ENCODE measurements at places on chromosomes 6 and 20. TPM values are rescaled to one million over a fixed set of nuclear protein-coding genes. Genes with fewer than 3 reads are reported as not detected.

GRCh38 chr6:49553384-49553783 lies 2.9 kb downstream of the C6orf141 start:
- no peak overlapping the region for H3K4me3 ChIP-seq
- H3K36me3 ChIP-seq, result no peaks in the 10 kb centered on the region
- DNase-seq, result no peak
- H3K27ac ChIP-seq, result no peak overlapping the region
- H3K27me3 ChIP-seq, result no peaks in the 10 kb centered on the region
- peaks cover 6% of the 10 kb centered on the region for H3K4me1 ChIP-seq

DNA sequence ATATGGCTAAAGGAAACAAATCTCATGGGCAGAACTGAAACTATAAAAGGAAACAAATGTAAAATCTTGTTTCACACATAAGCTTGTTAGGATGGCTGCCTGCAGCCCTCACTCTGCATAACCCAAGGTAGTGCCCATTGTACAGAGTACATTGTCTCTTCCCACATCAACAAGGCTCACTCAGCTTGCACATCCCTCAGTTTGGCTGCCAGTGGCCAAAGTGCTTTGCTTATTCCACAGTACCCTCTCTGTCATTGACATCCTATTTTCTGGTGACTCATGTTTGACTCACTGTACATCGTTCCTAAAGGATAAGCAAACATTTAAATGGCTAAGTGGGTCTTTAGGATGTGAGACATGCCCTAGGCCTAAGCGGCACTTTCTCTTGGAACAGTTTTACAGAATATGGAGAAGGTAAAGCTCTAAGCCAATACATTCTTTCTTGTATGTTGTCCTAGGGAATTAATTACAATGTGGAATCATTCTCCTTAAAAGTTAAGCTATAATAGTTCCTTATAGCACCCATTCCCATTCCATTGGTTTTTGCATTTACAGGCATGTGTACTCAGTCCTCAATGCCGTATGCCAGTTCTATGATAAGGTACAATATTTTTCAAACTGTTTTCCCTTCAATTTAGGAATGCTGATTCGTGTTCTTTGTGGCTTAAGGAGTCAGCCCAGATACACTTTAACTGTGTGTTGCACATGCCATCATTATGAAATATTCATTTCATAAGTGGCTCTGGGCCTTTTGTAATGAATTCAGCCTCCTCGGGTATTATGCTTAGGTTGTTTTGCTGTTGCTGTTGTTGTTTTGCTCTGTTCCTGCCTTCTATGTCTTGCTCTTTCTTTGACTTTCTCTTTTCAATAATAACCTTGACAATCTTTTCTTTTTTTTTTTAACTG lies 5.5 kb downstream of the ANKEF1 start:
- DNase-seq, result no peak
- H3K4me3 ChIP-seq, result no peak overlapping the region
- H3K4me1 ChIP-seq, result no peaks in the 10 kb centered on the region
- no peaks in the 10 kb centered on the region for H3K36me3 ChIP-seq
- no peaks in the 10 kb centered on the region for H3K27me3 ChIP-seq

DNA sequence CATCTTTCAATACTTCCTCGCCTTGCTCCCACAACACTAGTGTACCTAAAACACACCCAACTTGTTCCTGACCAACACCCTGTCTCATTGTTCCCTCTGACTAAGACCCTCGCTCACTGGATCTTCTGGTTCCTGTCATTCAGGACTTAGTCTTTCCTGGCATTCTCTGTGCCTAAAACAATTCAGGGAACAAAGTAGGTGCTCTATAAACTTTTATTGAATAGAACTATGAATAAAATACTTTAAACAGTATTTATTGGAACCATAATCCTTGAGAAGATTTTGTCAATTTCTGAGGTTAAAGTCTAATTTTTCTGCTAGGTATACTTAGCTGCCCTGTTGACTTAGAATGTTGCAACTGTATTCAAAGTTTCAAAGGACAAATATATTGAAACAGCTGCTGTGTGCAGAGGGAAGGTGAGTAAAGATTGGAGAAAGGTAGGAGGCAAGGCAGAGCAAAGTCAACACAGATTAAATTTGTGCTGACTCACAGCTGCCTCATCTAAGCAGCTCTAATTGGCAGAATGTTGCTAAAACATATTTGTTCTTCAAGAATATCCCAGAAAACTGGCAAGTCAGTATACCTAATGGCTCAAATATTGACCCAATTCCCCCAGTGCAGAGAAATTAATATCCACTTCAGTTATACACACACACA lies 37.6 kb downstream of the GSTA2 start:
- H3K36me3 ChIP-seq, result no peaks in the 10 kb centered on the region
- H3K27me3 ChIP-seq, result no peaks in the 10 kb centered on the region
- DNase-seq, result peak; percentile 65
- peak overlapping the region; percentile 80 for H3K27ac ChIP-seq
- H3K4me1 ChIP-seq, result peaks cover 5% of the 10 kb centered on the region
- H3K4me3 ChIP-seq, result no peak overlapping the region

DNA sequence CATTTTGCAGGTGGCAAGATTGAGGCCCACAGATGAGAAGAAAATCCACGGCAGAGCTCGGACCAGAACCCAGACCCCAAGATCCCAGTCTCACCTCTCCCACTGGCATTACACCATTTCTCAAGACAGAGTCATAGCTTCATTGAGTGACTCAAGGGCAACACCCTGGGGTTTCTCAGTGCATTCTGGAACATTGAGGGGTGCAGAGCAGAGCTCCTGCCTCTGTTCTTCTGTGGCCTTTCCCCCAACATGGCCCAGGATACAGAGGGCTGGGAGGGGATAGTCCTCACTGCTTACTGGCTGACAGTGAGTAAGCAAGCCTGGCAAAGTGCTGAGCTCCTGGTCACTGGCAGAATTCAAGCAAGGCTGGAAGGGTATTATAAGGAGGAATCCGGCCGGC lies 74.0 kb downstream of the MDGA1 start:
- DNase-seq, result no peak
- H3K4me3 ChIP-seq, result no peak overlapping the region
- H3K27ac ChIP-seq, result no peak overlapping the region
- H3K27me3 ChIP-seq, result peaks cover 3% of the 10 kb centered on the region

- H3K27ac ChIP-seq, result no peak overlapping the region
- no peak for DNase-seq
- no peak overlapping the region for H3K4me3 ChIP-seq
Measured at GRCh38 chr6:27558028-27558724, 85.3 kb upstream of the ZNF184 start.

DNA sequence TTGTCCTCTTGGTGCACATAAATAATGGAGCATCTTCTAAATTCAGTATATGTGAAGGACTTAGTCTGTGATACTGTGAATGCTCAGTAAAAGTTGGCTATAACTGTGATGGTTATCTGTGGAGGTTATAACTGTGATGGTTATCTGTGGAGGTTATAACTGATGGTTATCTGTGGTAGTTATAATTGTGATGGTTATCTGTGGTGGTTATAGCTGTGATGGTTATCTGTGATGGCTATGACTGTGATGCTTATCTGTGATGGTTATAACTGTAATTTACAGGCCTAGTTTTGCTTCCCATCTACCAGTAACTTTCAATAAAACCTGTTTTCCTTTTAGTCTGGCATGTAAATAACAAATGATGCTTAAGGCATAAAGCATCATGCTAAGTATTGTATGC lies 16.5 kb downstream of the PTK7 start:
- no peak for DNase-seq
- H3K27ac ChIP-seq, result no peak overlapping the region
- no peaks in the 10 kb centered on the region for H3K36me3 ChIP-seq

DNA sequence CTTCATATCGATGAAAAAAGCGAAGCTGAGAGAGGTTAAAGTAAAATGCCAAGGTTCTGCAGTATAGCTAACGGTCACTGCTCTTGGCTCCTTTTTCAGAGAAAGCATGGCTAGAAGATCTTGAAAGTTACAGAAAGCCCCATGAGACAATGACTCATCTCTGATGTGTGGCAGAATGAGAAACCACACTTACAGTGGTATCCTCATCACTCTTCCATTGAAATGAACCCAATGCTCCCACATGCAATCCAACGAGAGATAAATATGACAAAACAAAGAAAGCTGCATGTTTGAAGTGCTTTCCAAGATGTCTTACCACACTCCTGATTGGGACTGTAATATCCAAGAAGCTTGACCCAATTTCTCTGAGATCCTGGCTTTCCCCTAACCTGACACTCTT lies 694.9 kb downstream of the PRKN start:
- no peak overlapping the region for H3K4me3 ChIP-seq
- no peaks in the 10 kb centered on the region for H3K27me3 ChIP-seq
- no peaks in the 10 kb centered on the region for H3K4me1 ChIP-seq
- no peaks in the 10 kb centered on the region for H3K36me3 ChIP-seq
- no peak overlapping the region for H3K27ac ChIP-seq

DNA sequence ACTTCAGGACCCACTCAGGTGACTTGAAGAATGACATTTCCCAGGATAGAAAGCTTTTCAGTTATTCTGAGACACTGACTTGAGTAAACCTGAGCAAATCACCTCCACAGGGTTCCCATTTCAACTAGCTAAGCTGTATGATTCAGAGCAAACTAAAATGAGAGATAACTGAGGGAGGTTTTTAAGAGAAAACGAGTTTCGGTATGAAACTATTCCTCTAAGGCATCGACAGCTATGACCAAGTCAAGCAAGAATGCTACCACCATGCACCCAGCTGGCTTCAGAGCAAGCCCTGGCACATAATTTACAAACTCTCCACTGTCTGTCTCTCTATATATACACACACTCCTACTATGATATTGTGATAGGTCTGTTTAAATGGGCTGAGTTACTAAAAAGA lies 75.4 kb downstream of the PERP start:
- H3K27ac ChIP-seq, result no peak overlapping the region
- no peak overlapping the region for H3K4me3 ChIP-seq
- DNase-seq, result no peak
- no peaks in the 10 kb centered on the region for H3K36me3 ChIP-seq
- H3K27me3 ChIP-seq, result no peaks in the 10 kb centered on the region
- H3K4me1 ChIP-seq, result no peaks in the 10 kb centered on the region

GRCh38 chr20:62872184-62872847 lies 10.7 kb upstream of the TCFL5 start:
- H3K27me3 ChIP-seq, result no peaks in the 10 kb centered on the region
- H3K4me3 ChIP-seq, result no peak overlapping the region
- H3K36me3 ChIP-seq, result no peaks in the 10 kb centered on the region
- H3K4me1 ChIP-seq, result no peaks in the 10 kb centered on the region

DNA sequence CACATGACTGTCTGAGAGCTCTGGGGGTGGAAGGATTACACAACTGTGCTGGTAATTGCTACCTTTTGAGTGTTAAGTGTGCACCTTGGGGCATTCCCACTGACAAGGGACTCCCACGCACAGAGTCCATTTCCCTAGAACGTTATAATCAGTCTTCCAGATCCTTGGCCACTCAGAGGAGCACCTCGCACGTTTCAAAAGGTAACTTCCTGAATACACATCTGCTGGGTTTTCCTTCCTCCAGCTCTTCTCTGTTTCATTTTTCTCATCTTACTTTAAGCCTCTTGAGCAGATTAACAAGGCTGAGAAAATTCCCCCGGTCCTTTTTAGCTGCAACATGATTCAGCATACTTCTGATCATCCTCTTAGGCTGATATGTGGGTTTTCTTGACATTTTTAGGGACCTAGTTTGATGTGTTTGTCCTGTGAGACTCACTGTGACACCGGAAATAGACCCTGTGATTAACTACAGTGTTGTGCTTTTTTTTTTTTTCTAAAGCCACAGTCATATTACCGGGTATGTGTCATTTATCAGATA lies 98.4 kb upstream of the DUSP22 start:
- H3K27me3 ChIP-seq, result no peaks in the 10 kb centered on the region
- H3K4me1 ChIP-seq, result no peaks in the 10 kb centered on the region
- H3K27ac ChIP-seq, result no peak overlapping the region
- no peak for DNase-seq
- no peak overlapping the region for H3K4me3 ChIP-seq

DNA sequence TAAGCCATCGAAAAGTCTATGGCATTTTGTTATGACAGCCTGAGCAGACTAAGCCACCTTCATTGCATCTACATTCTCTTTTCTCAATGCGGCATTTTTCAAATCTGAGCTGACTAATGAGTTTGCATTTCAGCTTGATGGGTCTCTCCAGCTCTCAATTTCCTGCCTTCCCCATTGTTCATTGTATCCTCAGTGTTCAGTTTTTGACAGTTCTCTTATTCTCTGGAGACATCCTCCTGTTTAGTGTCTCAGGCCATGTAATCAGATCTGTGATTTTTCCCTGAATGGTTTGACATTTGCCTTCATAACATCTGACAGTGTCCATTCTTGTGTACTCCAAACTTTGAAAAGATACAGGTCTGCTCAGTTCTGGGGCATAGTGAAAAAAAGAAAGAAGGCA lies 27.9 kb upstream of the MCM3 start:
- no peaks in the 10 kb centered on the region for H3K27me3 ChIP-seq
- H3K36me3 ChIP-seq, result no peaks in the 10 kb centered on the region
- H3K4me1 ChIP-seq, result no peaks in the 10 kb centered on the region
- H3K27ac ChIP-seq, result no peak overlapping the region
- DNase-seq, result no peak

DNA sequence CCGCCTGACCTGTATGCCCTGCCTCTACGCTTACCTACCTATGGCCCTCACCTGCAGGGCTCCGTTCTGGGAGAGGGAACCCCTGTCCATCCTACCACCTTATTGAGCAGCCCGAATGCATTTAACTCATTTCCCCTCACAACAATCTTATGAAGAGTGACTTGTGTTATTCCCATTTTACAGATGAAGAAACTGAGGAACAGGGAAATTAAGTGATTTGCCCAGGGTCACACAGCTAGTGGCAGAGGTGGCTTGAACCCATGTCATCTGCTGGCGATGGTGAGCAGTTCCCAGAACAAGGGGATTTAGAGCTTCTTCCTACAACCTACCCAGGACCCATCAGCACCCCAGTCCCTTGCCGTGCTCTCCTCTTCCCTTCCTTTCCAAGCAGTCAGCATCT lies 42.3 kb upstream of the LRFN2 start:
- DNase-seq, result no peak
- H3K27me3 ChIP-seq, result no peaks in the 10 kb centered on the region
- no peak overlapping the region for H3K27ac ChIP-seq
- H3K4me3 ChIP-seq, result no peak overlapping the region
- no peaks in the 10 kb centered on the region for H3K36me3 ChIP-seq

DNA sequence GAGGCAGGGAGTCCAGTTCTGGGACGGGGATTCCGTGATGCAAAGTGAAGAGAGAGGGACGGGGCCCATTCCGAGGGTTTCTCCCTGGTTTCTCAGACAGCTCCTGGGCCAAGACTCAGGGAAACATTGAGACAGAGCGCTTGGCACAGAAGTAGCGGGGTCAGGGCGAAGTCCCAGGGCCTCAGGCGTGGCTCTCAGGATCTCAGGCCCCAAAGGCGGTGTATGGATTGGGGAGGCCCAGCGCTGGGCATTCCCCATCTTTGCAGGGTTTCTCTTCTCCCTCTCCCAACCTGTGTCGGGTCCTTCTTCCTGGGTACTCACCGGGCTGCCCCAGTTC lies 35.9 kb upstream of the HLA-G start:
- no peaks in the 10 kb centered on the region for H3K36me3 ChIP-seq
- no peak overlapping the region for H3K27ac ChIP-seq

The HSPA12B gene
- total RNA-seq, result 3.9 TPM

The CD24 gene
- 336 TPM for total RNA-seq

The IMPG1 gene
- not detected for total RNA-seq

The CGA gene
- total RNA-seq, result not detected

Measured in prostate gland (tissue), 2 donors.